Activated CD8-positive, alpha-beta memory T cell treated with anti-CD3 and anti-CD28 coated beads for 4 hours (primary cell): ENCODE measurements at places on chromosomes 13 and 19.
A peak's percentile ranks its signal among the peaks of the same experiment; 100 is the strongest.

- DNase-seq, result no peak
Measured at GRCh38 chr19:23762548-23762883, 3.8 kb upstream of the ZNF681 start.

DNA sequence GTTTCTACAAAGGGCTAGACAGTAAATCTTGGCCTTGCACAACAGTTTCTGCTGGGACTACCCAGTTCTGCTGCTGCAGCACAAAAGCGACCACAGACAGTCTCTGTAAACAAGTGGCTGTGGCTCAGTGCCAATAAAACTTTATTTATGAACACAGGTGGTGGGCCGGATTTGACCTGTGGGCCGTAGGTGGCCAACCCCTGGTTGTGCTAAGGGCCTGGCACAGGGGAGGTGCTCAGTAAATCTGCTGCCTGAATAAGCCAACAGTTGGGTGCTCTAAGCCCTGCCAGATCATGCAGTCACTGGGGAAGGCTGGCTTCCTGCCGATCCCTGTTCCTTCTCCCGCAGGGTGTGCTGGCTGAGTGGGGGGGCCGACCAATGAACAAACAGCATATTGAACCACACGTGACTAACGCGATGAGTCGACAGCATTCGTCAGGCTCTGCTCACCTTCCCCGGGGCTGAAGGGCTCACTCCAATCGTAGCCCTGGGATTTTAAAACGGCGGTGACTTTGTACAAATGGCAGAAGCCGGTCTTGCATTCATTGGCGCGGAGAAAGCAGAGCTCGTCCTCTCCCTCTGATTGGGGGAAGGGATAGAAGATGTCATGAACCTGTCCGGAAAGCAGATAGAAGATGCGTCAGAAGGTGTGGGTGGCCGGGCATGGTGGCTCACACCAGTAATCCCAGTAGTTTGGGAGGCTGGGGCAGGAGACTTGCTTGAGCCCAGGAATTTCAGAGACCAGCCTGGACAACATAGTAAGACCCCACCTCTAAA lies 24.3 kb upstream of the MYDGF start:
- DNase-seq, result no peak

DNA sequence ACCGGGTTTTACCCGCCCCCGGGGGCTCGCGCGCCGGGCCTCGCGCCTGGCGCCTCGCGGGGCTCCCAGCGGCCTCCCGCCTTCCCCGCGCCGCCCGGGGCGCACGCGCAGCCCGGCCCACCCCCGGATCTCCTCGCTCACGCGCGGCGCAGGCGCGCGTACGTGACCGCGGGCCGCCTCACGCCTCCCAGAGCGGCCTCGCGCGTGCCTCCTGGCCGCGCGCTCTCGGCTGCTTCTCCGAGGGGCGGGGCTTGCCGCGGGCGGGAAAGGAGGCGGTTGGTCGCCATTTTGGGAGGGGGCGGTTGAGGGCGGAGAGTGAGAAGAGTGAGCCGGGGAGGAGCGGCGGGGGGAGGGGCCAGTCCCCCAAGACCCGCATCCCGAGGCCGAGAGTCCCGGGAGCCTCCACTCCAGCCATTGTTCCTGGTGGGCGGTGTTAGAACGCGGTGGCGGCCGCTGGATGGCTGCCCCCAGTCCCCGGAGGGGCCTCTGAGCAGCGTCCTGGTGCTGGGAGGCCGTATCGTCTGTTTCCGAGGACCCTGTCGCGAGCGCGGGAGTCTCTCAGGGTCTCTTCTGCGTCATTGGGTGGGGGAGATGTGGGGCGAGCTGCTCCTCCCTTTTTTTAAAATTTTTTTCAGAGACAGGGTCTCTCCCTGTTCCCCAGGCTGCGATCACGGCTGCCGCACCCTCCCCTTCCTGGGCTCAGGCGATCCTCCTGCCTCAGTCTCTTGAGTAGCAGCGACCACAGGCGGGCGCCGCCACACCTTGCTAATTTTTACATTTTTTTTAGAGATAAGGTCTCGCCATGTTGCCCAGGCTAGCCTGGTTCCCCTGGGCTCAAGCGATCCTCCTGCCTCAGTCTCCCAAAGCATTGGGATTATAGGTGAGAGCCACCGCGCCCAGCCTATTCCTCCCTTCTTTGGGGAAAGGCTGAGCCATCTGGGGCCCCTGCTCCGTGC lies at the start of gene ZNF541:
TSS of gene ZNF541 (minus strand) at position 78 of the 956 bp plus-strand sequence. CDS start 17,292 bp downstream, outside the sequence.
- peak; percentile 77 for DNase-seq

DNA sequence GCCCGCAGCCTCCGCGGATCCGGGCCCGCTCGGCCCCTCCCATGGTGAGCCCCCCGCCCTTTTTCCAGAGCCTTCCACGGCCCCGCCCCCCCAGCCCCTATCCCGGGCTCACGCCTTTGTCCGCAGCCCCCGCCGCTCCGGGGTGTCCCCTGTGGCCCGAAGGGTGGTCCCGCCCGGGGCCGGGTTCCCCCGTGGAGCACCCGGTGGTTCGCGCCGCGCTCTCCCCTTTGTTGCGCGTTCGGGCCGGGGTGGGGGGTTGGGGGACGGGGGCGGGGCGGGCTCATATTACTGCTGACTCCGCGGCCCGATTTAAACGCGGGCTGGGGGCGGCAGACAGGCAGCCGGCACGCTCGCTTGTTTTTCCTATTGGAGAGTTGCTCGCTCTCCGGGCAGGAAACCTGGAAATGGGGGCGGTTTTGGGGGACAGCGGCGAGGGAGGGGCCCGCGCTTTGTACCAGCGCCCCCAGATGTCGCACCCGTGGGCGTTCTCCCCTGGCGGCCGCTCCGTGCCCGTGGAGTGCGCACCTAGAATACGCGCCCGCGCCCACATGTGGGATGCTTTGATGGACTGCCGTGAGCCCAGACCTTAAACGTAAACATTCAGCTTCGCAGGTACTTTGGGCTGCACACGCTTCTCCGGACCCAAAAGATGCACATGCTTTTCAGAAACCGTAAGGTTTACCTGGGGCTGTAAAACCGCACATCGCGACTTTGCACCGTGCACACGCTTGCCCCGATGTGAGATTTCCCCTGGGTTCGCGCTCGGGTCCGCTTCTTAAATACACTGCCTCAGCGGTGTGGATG lies 699 bp downstream of the PTOV1 start:
- DNase-seq, result no peak

DNA sequence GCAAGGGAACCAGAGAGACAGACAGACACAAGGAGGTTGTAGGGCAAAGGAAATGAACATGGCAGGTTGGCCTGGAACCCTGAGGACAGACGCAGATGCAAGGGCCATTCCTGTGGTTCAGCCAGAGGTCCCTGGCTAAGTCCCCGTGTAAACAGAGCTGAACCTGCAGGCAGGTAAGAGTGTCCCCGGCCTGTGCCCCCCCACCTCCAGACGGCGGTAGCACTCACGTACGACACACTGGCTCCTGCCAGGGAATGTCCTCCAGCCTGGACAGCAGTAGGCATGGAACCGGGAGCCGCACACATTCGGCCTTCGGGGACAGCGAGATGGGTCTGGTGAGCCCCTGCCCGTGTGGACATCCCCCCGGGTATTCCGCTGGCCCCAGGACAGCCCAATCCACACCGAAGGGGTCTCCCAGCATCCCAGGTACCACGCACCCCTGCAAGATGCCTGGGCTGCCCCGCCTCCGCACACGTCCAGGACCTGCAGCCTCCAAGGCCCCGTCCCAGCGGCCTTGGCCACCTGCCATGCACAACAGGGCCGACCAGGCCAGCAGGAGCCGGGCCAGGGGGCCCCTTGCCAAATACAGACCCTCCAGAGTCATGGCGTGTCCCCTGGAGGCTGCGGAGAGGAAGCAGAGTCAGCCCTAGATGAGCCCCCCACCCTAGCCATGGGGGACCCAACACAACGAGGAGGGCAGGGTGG lies 2.4 kb downstream of the FBN3 start:
- DNase-seq, result no peak

GRCh38 chr13:36548129-36548528 lies 115.8 kb downstream of the CCNA1 start:
- DNase-seq, result no peak
